ENCODE measurements at places on chromosomes 2 and 18. TPM values are rescaled to one million over a fixed set of nuclear protein-coding genes. Genes with fewer than 3 reads are reported as not detected.

GRCh38 chr2:120547662-120548061 is 188.0 kb upstream of the GLI2 start:
- DNase-seq: no peak
- H3K4me3 ChIP-seq: no peak overlapping the region
- H3K4me1 ChIP-seq: no peaks in the 10 kb centered on the region
- no peak overlapping the region for H3K27ac ChIP-seq
- H3K27me3 ChIP-seq: no peaks in the 10 kb centered on the region
- H3K36me3 ChIP-seq: no peaks in the 10 kb centered on the region

GRCh38 chr2:216792222-216793021 is 67.4 kb downstream of the TNP1 start:
- no peaks in the 10 kb centered on the region for H3K36me3 ChIP-seq
- peaks cover 49% of the 10 kb centered on the region for H3K4me1 ChIP-seq
- H3K27ac ChIP-seq: peak overlapping the region; percentile 69
- H3K4me3 ChIP-seq: no peak overlapping the region

GRCh38 chr18:22703883-22704585 is 229.1 kb upstream of the RBBP8 start:
- H3K27ac ChIP-seq: no peak overlapping the region
- no peak overlapping the region for H3K4me3 ChIP-seq
- no peaks in the 10 kb centered on the region for H3K36me3 ChIP-seq
- no peak for DNase-seq

DNA sequence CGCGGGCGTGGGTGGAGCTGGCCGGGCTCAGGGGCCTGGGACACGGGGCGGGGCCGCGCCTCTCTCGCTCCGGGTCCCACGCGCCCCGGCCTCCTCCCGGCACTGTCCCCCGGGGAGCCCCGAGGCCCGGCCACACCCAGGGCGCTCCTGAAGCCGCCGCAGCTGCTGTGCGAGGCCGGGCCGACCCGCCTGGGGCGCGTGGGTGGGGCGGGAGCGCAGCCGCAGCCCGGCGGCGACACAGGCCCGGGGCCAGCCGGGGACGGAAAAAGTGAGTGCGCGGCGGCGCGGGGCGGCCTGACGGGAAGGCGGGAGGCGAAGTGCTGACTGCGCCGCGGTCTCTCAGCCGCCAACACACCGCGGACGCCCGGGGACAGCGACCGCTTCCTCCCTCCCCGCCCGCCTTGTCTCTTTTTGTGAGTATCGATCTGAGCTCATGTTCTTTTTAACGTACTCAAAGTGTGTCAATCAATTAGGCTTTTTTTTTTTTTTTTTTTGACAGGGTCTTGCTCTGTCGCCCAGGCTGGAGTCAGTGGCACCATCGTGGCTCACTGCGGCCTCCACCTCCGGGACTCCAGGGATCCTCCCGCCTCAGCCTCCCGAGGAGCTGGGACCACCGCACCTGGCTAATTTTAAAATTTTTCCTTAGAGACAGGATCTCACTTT is 14.5 kb downstream of the PDCD1 start:
- peaks cover 14% of the 10 kb centered on the region for H3K4me1 ChIP-seq
- H3K27ac ChIP-seq: peak overlapping the region; percentile 79
- H3K27me3 ChIP-seq: no peaks in the 10 kb centered on the region
- H3K4me3 ChIP-seq: peak overlapping the region; percentile 64

DNA sequence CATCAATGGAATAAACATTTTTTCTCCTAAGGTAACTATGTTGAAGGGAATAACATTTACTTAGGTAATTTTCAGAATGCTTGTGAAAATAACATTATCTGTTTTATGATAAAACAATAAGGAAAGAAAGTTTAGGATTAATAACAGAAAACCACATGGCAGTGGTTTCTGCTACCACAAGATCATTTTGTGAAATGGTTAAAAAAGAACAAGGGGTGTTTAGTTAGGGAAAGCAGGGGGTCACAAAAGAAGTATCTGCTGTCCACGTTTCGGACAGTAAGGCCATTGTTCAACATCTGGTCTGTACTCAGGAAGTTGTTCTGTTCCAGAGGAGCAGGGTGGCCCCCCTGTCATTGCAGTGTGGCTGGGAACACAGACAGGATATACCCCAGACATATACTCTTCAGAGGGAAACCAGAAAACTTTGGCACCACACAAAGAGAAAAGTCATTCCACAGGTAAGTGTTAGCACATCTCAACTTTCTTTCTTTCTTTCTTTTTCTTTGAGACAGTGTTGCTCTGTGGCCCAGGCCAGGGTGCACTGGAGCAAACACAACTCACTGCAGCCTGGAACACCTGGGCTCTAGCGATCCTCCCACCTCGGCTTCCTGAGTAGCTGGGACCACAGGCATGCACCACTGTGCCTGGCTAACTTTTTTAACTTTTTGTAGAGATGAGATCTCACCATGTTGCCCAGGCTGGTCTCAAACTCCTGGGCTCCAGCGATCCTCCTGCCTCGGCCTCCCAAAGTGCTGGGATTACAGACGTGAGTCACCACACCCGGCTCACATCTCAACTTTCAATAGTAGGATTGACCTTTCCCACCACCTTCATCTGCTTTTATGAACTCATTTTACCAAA is 14.8 kb upstream of the ARL5A start:
- H3K27me3 ChIP-seq: no peaks in the 10 kb centered on the region
- DNase-seq: no peak
- H3K4me1 ChIP-seq: peaks cover 17% of the 10 kb centered on the region
- no peaks in the 10 kb centered on the region for H3K36me3 ChIP-seq
- H3K4me3 ChIP-seq: no peak overlapping the region

DNA sequence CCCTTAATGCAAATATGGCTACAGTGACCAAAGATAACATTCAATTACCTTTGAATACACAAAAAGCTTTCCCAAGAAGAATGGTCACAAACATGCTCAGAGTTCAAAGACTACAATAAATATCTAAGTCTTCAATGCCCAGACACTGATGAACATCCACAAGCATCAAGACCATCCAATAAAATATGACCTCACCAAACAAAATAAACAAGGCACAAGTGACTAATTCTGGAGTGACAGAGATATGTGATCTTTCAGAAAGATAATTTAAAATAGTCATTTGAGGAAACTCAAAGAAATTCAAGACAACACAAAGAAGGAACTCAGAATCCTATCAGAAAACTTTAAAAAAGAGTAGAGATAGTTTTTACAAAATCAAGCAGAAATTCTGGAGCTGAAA is 40.6 kb upstream of the CAPN13 start:
- H3K27ac ChIP-seq: no peak overlapping the region
- no peak overlapping the region for H3K4me3 ChIP-seq
- H3K36me3 ChIP-seq: no peaks in the 10 kb centered on the region
- DNase-seq: no peak
- H3K4me1 ChIP-seq: peaks cover 11% of the 10 kb centered on the region

The EMILIN1 gene
- 7.9 TPM for total RNA-seq

The PTPRM gene
- total RNA-seq: 38.7 TPM

The UBE2F gene
- 66.7 TPM for total RNA-seq

The AOX1 gene
- total RNA-seq: 69.4 TPM

The SCN9A gene
- 0.13 TPM for total RNA-seq

The CRYBA2 gene
- total RNA-seq: not detected

Data from esophagus squamous epithelium (tissue), 5 donors.